H54 (cell line): ENCODE measurements at places on chromosomes 3 and 15.

DNA sequence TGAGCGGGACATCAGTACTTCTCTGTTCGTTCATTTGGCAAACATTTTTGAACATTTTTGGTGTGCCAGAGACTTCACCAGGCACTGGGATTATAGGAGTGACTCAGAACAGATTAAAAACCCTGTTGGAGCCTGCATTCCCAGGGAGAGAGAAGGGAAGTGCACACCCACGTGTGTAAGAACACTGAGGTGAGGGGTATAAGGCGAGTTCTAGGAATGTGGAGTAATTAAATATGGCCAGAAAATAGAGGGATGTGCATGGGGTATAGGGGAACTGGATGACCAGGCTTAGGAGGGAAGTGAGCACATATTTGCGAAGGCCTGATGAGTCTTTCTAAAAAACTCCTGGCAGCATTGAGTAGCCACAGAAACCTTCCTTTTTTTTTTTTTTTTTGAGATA, 401.2 kb upstream of the C2CD4B start:
- DNase-seq = no peak

GRCh38 chr3:9647450-9647849, 1.9 kb upstream of the MTMR14 start:
- no peak for DNase-seq

GRCh38 chr3:185648396-185648795, 62.3 kb downstream of the SENP2 start:
- no peak for DNase-seq

- DNase-seq = no peak
These were observed 59.7 kb downstream of the LMCD1 start for GRCh38 chr3:8561370-8561769.

GRCh38 chr3:129315223-129315997, 36.7 kb downstream of the HMCES start:
- DNase-seq = no peak
